ENCODE measurements at places on chromosomes 4 and X.
A peak's percentile ranks its signal among the peaks of the same experiment; 100 is the strongest.

DNA sequence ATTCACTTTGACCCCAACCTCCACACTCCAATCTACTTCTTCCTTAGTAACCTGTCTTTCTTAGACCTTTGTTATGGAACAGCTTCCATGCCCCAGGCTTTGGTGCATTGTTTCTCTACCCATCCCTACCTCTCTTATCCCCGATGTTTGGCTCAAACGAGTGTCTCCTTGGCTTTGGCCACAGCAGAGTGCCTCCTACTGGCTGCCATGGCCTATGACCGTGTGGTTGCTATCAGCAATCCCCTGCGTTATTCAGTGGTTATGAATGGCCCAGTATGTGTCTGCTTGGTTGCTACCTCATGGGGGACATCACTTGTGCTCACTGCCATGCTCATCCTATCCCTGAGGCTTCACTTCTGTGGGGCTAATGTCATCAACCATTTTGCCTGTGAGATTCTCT is 344 bp downstream of the OR13H1 start:
- no peak for DNase-seq

DNA sequence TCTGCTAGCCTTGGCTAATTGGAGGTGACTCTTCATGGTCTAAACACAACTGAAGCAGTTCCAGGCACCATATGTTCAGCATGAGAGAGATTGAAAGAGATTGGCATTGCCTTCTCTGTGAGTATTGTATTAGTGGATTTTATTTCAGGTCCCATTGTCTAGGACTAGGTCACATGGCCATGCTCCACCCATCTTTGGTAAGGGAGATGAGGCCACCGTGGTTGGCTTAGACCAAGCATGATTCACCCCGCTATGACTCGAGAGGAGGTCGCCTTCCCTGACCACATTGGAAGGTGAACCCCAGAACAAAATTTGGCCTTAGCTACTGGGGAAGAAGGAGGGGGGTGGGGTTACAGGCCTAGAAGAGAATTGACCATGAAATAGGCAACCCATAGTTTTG is 109.9 kb upstream of the BCOR start:
- no peak for DNase-seq

- no peak for DNase-seq
Observed at GRCh38 chr4:98509721-98510120, 148.7 kb downstream of the TSPAN5 start.

DNA sequence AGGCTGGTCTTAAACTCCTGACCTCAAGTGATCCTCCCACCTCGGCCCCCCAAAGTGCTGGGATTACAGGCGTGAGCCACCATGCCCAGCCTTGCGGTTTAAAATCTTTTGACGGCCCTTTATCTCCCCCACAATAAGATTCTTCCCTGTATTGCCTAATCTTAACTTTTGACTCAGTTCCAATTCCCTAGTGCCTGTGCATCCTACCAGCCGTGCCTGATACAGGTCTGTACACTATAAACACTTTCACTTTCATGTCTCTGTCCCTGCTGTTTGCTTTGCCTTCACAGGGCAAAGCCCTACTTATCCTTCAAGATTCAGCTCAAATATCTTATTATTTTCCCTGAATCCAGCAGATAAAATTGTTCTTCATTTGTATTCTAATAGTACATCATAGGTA is 74.6 kb downstream of the WDR44 start:
- DNase-seq: no peak

DNA sequence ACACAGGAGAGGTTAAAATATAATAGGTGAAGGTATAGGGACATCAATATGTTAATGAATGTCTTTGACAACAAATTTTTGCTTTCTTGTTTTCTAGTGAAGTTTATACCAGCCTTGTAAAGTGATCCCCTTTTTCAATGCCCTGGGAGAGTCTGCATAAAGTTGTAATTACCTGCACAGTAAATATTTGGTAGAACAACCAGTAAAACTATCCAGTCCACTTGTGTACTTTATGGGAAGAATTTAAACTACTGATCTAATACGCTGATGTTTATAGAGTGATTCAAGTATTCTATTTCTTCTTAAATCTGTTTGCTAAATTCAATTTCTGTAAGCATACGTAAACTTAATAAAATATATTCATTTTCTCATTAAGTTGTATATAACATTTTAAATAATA is 103.3 kb downstream of the GPM6A start:
- DNase-seq: no peak

DNA sequence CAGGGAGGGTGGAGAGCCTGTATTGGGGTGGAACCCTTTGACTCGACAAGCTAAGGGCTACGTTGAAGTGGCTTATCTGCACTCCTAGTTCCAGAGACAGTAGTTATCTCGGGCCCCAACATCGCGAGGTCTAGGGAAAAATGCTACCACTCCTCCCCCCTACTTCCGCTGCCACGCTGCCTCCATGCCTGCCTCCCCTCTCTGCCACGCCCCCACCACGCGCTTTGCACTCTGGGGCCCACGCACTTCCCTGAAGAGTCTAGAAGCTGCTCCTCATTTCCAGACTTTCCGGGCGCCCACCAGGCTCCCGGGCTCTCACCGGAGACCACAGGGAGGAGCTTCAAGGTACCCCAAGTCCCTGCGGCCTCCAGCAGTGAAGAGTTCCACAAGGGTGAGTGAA is at the start of gene PASD1:
PASD1 (plus strand) TSS at position 227 of the 400 bp plus-strand sequence. CDS start 37,879 bp downstream, outside the sequence.
- DNase-seq: no peak

GRCh38 chr4:33959519-33959918 is 2284.8 kb downstream of the ARAP2 start:
- DNase-seq: no peak

DNA sequence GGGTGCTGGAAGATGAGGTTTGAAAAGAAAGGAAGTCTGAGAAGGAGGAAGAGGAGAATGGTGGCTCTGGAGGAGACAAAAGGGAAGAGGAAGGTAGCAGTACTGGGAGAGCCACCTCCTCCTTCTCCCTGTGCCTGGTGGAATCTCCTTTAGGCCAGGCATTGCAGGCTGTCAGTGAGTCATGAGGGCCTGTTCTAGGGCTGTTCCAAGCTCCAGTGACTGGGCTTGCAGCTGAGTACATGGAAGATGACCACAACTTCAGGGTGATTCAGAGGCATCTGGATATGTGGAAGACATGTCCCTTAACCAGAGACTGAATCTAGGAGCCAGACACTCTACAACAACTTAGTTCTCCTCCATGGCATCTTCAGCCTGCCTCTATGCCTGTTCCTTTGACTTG is 107.8 kb downstream of the EFNB1 start:
- no peak for DNase-seq

- no peak for DNase-seq
Observed at GRCh38 chrX:110723844-110724243, 71.8 kb downstream of the CHRDL1 start.

GRCh38 chr4:26034849-26035248 is 120.8 kb downstream of the SMIM20 start:
- DNase-seq: no peak

DNA sequence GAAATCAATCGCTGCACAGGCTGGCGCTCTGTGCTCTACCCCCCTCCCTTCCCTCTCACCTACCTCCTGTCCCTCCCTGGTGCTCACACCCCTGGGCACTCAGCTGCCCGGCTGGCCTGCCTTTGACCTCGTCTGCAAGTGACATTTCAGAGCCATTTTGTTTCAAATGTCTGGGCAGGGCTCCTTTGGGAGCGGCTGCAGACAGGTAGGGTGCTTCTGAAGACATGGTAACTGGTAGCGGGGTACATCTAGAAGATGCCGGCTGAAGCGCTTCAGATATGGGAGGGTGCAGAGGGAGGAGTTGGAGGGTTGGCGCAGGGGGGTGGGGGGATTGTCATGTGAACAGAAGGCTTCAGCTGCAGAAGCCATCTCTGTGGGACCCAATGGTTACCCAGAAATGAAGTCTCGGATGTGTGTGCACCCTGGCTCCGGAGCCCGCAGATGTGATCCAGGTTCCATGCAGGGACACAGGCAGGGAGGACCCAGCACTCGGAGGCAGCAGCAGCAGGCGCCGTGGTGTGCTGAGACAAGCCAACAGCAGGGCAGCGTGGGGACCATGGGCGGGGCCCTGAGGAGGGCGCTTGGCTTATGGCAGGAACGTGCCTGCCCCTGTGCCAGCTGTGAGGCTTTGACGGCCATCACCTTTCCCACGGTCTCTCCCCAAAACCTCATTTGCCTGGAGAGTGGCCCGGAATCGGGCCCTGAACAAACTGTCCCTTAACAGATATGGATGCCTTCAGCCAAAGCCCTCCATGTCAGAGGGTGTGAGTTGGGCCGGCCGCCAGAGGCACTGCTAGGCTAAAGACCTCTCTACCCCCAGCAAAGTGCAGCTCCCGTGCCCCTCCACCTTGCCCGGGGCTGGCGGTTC is 7.6 kb upstream of the DUSP9 start:
- DNase-seq: no peak

GRCh38 chr4:79528241-79528706 is 120.2 kb upstream of the GK2 start:
- no peak for DNase-seq

- DNase-seq: no peak
Observed at GRCh38 chrX:119381349-119381944, 17.7 kb upstream of the SLC25A43 start.

DNA sequence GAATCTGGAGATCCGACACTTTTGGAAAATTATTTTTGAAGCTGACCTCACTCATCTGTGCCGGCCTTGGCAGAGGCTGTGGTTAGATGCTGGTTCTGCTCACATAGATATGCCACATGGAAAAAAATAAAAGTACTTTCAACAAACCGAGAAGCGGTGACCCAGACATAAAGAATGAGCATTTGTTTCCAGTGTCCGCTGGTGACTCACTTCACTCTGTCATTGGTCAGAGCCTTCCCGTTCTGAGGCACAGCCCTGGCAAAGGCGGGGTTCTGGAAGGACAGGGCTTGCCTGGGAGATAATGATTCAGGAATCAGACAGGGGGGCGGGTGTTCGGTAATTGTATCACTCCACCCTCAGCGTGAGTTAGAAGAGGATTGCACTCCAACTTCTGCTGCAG is 172.4 kb upstream of the MXRA5 start:
- no peak for DNase-seq

DNA sequence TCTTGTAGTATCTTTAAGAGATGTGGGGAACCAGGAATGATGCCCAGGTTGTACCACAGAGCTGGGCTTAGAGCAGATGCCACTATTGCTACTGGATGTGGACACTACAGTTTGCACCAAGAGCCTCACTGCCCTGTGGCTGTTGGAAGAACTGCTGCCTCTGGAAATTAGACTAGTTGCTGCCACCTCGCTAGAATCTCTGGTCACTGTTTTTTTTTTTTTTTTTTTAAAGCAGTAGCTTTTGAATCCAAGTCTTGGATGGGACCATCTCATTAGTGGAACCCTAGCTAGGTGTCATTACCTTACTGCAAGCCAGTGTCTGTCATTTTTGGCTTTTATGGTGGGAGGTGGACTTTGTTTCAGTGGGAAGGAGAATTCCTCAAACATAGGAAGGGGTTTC is 105.5 kb downstream of the ARHGAP10 start:
- no peak for DNase-seq

DNA sequence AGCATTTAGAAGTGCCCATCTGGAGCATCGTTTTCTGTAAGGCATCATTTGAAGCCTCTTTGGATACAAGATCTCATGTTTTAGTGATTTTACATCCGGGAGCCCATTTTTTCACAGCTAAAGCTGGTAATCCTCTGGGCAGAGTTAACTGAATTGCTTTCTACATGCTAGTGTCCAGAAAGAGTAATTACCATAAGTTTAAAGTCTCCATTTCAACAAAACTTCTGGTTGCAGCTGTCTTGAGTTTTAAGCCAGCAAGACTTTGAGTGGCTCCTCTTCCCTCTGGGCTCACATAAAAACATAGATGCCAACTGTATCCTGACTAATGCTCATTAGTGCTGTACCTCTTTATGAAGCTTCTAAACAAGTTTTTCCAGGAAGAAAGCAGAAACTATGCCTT is 65.4 kb downstream of the GPRIN3 start:
- no peak for DNase-seq

DNA sequence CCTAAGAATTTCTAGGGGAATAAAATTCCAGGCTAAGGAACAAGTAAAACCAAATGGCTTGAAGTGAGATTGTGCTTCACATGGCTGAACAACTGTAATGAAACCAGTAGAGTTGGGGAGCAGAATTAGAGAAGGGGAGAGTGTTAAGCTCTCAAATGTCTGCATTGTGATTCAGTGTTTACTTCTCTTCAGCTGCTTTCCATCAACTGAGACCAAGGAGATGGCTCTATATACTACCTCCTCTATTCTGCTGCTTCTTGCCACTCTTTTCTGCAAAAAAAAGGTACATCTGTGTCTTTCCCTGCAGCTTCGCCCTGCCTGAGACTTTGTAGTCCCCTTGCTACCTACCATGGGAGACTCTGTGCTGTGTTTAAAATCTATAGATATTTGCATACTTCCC is 73.5 kb downstream of the WDFY3 start:
- no peak for DNase-seq

- no peak for DNase-seq
Observed at GRCh38 chrX:25019707-25020390, 4.1 kb upstream of the ARX start.

DNA sequence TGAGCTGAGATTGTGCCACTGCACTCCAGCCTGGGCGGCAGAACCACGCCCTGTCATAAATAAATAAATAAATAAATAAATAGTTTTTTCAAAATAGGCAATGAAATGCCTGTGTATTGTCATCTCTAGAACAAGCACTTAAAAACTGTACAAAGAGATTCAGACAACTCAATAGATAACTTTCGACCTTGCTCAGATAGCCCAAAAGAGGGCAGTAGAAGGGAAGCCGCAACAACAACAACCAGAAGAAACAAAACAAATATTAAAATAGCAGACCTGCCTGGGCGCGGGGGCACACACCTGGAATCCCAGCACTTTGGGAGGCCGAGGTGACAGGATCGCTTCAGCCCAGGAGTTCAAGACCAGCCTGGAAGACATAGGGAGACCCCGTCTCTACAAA is 9.4 kb upstream of the CLDN34 start:
- DNase-seq: no peak

DNA sequence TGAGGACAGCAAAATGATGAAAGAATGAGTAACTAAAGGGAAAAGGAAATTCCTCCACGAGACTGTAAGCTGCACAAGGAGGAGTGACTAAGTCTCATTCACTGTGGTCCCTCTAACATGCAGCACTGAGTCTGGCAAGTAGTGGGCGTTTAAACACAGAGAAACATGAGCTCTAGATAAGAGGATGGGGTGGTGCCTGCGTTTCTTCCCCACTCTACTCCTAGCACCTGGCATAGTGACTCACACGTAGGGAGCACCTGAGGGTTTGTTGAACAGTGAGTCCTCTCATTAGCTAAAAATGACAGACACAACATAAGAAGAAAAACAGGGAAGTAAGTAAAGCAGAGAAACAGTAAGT is 105.8 kb upstream of the CBR4 start:
- peak; percentile 15 for DNase-seq

- no peak for DNase-seq
Observed at GRCh38 chr4:11729548-11729947, 300.9 kb upstream of the HS3ST1 start.

GRCh38 chr4:53183754-53184153 is 182.1 kb downstream of the SCFD2 start:
- no peak for DNase-seq

DNA sequence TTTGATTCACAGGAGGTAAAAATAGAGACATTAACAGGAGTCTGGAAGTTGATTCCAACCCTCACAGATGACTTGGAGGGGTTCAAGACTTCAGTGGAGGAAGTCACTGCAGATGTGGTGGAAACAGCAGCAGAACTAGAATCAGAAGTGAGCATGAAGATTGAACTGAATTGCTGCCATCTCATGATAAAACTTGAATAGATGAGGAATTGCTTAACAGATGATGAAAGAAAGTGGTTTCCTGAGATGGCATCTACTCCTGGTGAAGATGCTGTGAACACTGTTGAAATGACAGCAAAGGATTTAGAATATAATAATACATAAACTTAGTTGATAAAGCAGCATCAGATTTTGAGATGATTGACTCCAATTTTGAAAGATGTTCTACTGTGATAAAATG is 76.5 kb downstream of the RELL1 start:
- no peak for DNase-seq

- DNase-seq: no peak
Observed at GRCh38 chrX:125769628-125770027, 396.5 kb downstream of the DCAF12L2 start.
